ENCODE measurements at places on chromosomes 7 and 10. TPM values are rescaled to one million over a fixed set of nuclear protein-coding genes. Genes with fewer than 3 reads are reported as not detected.

DNA sequence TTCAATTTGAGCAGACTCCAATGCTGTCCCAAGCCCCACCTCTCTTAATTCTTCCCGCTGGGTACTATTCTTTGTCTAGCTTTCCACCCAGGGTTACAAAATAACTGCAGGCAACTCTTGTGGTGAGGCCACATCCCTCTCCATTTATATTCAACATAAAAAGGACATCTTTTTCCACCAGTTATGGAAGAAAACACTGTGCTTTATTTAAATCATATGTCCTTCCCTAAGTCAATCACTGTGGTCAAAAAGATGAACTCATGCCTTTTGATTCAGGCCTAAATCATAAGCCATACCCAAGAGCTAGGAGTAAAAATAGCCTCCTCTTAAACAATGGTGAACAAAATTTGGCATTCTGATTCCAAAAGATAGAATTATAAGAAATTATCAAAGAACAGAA lies 386.0 kb downstream of the SEMA3D start:
- DNase-seq = no peak

- peak; percentile 90 for DNase-seq
Measured at GRCh38 chr10:102395400-102396316, at the start of gene NFKB2. Gene NFKB2, plus strand, starts transcription at chr10:102395705. Its CDS starts 255 bp downstream, at chr10:102395960.

DNA sequence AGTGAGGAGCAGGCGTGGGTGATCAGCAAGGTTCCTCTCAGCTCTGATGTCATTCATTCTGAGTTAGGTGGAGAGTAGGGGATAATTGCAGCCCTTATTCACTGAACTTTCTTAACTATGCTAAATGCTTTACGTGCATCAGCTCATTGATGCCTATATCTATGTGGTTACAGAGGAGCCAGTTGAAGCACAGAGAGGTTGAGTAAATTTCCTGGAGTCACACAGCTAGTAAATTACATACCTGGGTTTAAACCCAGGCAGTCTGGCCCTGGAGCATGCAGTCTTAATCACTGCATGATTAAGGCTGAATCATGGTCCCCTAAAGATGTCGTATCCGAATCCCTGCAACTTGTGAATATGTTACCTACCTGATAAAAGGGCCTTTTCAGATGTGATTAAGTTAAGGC lies 99.6 kb downstream of the GRK5 start:
- DNase-seq = no peak

Gene TET1
- 2.2 TPM for total RNA-seq

DNA sequence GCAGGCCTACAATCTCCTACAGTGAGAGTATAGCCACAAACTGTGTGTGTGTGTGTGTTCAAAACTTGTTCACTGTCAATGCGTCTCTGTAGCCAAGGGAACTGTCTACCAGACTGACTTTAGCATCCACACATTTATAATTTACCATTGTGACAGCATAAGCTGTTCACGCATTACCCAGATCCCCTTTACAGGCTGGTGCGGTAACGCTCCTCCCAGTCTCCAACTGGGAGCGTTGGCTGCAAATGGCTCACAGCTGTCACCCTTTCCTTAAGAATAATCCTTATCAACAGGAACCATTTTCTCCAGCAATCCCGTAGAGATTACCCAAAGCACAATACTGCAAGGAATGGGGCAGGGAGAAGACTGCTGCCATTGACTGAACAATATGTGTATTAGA lies 199.5 kb downstream of the GPAM start:
- DNase-seq = no peak

DNA sequence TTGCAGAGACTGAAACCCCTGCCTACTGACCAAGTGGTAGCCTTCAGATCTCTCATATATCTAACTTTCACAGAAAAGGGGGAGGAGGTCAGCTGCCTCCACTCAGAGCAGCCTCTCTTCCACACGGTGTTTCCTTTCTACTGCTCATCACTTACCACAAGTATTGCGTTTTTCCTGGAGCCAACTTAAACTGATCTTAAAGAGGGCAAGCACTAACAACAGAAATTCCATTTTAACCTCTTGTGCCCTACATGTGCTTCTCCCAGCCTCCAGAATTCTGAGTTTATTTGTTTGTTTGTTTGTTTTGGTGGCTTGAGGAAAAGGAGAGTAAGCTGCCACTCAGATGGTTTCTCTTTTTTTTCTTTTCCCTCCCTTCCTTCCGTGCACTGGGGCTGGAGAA lies 19.1 kb downstream of the SKIDA1 start:
- no peak for DNase-seq

Gene ENTPD1
- total RNA-seq = 150 TPM

DNA sequence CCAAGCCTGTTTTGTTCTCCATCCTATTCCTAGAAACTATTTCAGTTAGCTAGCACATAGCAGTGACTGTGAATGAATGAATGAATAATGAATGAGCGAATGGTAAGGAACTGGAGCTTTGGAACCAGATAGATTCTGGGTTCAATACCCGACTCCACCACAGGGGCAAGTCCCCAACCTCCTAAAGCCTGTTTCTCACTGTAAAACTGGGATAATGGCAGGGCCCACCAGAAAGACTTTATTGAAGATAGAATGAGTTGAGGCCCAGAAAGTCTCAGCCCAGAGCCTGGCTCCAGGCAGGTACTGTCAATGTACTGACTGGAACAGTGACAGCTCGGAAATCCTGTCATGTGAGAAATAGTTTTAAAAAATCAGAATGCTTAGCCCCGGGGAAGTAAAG lies 1.1 kb upstream of the CDH23 start:
- DNase-seq = no peak

Gene CALML5
- not detected for total RNA-seq

DNA sequence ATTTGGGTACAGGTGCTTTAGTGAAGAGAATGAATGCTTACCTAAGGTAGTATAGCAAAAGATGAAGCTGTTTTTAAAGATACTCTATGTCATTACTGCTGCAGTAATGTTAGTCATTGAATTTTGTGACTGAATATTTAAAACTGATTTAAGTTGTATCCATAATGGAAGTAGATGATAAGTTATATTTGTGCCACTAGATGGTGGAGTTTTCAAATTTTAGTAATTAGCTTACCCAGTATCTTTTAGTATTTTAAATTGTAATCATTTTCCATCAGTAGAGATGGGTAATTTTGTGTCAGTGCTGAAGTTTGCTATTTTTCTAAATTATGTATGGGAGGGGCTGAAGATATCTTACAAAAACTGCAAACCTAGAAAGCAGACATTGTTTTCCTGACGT lies 25.2 kb downstream of the HBP1 start:
- DNase-seq = no peak

DNA sequence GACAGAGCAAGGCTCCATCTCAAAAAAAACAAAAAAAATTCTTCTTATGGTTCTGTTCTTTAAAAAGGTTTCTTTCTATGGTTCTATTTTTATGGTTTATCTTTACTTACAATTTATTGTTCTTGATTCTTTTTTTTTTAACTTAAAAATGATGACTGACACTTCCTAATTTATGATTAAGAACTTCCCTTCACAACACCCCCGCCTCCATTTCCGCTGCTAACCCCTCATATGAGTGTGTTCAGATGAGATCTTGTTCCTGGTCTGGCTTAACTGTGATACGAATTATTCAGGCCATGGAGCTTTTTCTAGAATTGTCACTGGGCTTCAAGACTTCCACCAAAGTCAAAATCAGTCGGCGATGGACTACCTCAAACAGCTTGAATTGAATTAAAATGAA lies 33.9 kb downstream of the PTER start:
- peak; percentile 46 for DNase-seq

GRCh38 chr10:113356794-113357680 lies 195.8 kb upstream of the HABP2 start:
- no peak for DNase-seq

Gene SPDYE2B
- total RNA-seq = not detected

Gene FOXK1
- 31.2 TPM for total RNA-seq
